Transverse colon (tissue), 4 donors: ENCODE measurements at places on chromosomes 12 and 14. TPM values are rescaled to one million over a fixed set of nuclear protein-coding genes. Genes with fewer than 3 reads are reported as not detected.

DNA sequence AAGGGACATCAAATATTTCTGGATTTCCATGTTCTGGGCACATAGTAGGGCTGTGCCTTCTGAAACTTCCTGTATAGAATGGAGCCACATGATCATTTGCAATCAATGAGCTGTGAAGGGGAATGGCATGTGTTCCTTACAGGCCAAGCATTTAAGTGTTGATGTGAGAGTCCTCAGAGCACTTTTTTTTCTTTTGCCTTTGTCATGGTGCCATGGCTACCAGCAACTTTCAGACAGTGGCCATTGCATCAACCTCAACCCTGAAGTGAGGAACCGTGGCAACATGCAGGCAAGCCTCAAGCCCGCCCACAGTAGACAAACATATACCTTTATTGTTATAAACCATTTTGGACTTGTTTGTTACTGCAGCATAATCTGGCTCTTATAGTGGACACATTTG is 948.1 kb downstream of the NRXN3 start:
- H3K27me3 ChIP-seq, result no peaks in the 10 kb centered on the region
- no peak overlapping the region for H3K4me3 ChIP-seq
- H3K4me1 ChIP-seq, result no peaks in the 10 kb centered on the region
- H3K36me3 ChIP-seq, result no peaks in the 10 kb centered on the region
- no peak for DNase-seq

The MIPOL1 gene
- 10.2 TPM for total RNA-seq

DNA sequence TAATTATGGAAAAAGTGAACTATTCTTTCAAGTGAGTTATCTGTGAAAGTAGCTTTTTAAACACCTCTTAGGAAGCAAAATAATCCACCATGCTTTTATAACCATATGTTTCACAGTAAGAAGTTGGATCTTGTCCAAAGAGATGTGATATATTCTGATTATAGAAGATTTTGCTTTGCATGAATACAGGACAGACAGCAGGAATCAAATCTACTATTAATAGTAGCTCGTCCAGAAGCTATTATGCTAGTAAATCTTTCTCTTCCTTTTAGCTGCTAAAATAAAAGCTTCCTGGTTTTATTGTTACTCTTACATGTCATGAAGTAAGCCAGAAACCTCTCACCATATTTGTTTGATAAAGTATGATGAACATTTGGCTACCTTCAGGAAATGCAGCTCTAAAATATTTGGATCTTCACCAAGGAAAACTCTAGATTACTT is 257.0 kb downstream of the IPO8 start:
- H3K27ac ChIP-seq, result no peak overlapping the region
- no peak for DNase-seq
- peaks cover 3% of the 10 kb centered on the region for H3K4me1 ChIP-seq
- no peaks in the 10 kb centered on the region for H3K36me3 ChIP-seq
- H3K4me3 ChIP-seq, result no peak overlapping the region

The AQP5 gene
- not detected for total RNA-seq

The BMAL2 gene
- 1.6 TPM for total RNA-seq

- H3K4me3 ChIP-seq, result no peak overlapping the region
- no peaks in the 10 kb centered on the region for H3K36me3 ChIP-seq
- no peak for DNase-seq
- peak overlapping the region; percentile 29 for H3K27ac ChIP-seq
- no peaks in the 10 kb centered on the region for H3K27me3 ChIP-seq
These were observed 73.9 kb downstream of the PPP1R36 start for GRCh38 chr14:64623554-64624165.

The TMED10 gene
- total RNA-seq, result 245 TPM

- H3K36me3 ChIP-seq, result no peaks in the 10 kb centered on the region
- H3K27ac ChIP-seq, result no peak overlapping the region
- H3K4me1 ChIP-seq, result peaks cover 13% of the 10 kb centered on the region
- no peak for DNase-seq
These were observed 16.5 kb downstream of the GMFB start for GRCh38 chr14:54472315-54472714.
